ENCODE measurements at places on chromosomes 11 and 22.

GRCh38 chr22:28594797-28595462 is 84.7 kb downstream of the TTC28 start:
- DNase-seq, result peak; percentile 91

GRCh38 chr22:48055827-48056226 is 1293.4 kb downstream of the TBC1D22A start:
- DNase-seq, result no peak

GRCh38 chr11:362642-363442 is 6.5 kb upstream of the B4GALNT4 start:
- DNase-seq, result no peak

DNA sequence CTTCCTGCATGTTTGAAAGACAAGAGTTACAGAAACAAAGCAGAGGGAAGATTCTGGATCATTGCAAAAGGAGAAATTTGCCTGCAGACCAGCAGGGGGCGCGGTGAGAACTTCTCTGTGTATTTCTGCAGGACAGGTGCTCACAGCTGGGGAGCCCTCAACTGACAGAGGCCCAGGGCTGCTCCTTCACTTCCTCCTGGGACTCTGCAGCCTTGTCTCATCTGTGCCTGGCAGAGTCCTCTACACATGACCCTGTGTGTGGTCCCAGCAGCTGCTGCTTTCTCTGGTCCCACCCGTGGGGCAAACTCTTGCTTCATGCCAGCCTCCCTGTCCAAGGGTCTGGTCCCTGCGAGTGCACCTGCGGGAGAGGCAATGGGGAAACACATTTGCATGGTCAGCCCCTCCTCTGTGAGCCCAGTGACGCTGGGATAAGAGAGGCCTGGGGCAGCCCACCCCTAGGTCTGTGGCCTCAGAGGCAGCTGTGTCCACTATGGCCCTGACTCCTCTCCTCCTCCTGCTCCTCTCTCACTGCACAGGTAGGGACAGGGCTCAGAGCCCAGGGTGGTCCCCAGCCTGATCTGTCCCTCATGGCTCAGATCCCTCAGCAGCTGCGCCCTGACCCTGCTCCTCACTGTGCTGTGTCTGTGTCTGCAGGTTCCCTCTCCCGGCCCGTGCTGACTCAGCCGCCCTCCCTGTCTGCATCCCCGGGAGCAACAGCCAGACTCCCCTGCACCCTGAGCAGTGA is 43.2 kb upstream of the VPREB1 start:
- peak; percentile 46 for DNase-seq

- DNase-seq, result no peak
These were observed 54.3 kb downstream of the DDI1 start for GRCh38 chr11:104090767-104091166.

GRCh38 chr11:45665206-45665932 is at the start of gene CHST1:
TSS of gene CHST1 (minus strand) at chr11:45665622. CDS start at chr11:45650923, 14,699 bp downstream.
- no peak for DNase-seq

DNA sequence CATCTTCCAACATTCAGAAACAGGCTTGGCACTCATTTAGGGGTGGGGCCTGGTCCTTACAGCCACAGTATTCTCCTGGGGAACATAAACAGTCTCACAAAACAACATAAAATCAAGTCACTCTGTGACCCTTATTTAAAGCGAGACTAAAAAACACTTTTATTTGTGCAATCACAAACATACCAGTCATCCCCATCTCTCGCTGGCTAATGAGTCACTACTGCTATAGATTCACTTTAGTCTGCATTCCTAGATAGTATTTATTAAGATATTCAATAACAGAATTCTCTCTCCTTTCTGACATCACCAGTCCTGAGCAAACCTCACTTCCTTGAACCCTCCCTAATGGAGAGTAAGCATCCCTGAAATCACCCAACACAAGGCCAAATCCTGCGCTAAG is 68.0 kb downstream of the ZBTB44 start:
- DNase-seq, result no peak
